Fibroblast of pulmonary artery (primary cell): ENCODE measurements at places on chromosomes 11 and 22.

DNA sequence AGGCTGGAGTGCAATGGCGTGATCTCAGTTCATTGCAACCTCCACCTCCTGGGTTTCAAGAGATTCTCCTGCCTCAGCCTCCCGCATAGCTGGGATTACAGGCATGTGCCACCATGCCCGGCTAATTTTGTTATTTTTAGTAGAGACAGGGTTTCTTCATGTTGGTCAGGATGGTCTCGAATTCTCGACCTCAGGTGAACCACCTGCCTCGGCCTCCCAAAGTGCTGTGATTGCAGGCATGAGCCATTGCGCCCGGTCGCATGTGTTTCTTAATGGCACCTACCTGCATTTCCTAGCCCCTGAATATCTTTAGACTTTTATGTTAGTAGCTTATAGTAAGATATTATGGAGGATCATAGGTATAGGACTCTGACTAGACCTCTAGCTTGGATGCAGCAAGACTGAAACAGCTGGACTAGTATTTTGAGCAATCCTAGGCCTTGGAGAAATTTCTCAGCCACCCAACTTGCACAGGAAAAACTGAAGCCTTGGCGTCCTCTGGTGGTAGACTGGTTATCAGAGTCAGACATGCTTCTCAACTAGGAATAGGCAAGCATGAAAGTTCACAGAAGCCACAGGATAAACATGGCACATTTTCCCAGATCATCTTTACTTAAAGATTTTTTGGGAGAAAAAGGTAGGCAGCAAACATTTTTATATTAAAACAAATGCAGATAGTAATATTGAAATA, 22.7 kb upstream of the C1QTNF4 start:
- DNase-seq: peak; percentile 87

DNA sequence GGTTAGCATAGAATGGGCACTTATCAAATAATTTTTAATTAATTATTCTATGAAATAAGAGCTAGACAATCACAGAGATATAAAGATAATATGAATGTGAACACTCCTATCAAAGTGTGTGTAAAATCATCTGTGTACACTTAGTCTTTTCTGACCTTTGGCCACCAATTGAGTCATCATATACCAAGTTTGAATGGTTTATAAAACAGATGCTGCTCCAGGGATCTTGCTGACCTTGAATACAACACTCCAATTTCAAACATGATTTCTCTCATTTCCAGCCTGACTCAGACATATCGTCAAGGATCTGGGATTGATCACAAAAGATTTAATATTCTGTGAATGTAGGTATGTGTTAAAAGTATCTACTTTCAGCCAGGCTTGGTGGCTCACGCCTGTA, 2.9 kb upstream of the OR51V1 start:
- no peak for DNase-seq

DNA sequence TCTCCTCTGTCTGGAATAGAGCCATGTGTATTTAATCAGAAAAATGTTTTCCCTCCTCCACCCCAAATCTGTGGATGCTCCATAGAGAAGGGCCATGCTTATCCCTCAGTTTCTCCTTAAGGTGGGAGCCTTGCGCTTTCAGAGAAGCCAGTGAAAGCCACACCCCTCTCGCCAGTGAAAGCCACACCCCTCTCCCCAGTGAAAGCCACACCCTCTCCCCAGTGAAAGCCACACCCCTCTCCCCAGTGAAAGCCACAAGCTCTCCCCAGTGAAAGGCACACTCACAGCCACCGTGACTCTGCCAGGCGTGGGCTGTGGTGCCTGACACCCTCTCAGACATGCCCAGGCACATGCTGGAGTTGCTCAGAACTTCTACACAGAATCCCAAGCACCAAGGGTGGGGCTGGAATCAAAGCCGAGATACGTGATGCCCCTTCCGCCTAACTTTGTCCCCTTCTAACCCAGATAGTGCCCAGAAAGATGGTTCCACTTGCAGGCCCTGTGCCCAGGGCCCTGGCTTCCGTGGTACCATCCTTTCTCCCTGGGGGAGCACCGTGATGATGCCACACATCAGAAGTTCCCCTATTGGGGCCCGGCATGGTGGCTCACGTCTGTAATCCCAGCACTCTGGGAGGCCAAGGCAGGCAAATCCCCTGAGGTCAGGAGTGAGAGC, 16.5 kb upstream of the PRR5 start:
- peak; percentile 30 for DNase-seq

DNA sequence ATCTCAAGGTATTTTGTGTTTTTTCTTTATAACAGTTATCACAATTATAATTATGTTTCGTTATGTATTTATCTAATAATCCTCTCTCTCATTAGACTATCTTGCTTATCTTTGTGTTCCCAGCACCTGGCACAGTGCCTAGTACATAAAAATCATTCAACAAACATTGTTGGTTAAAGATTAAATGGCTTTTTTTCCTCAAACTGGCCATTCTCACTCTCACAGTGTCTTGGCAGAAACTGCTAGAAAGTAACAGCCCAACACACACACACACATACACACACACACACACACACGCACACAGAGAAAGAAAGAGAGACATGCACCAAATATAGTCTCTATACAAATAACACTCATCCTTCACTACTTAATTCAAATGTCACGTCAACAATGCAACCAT, 36.8 kb downstream of the OR10A6 start:
- no peak for DNase-seq

DNA sequence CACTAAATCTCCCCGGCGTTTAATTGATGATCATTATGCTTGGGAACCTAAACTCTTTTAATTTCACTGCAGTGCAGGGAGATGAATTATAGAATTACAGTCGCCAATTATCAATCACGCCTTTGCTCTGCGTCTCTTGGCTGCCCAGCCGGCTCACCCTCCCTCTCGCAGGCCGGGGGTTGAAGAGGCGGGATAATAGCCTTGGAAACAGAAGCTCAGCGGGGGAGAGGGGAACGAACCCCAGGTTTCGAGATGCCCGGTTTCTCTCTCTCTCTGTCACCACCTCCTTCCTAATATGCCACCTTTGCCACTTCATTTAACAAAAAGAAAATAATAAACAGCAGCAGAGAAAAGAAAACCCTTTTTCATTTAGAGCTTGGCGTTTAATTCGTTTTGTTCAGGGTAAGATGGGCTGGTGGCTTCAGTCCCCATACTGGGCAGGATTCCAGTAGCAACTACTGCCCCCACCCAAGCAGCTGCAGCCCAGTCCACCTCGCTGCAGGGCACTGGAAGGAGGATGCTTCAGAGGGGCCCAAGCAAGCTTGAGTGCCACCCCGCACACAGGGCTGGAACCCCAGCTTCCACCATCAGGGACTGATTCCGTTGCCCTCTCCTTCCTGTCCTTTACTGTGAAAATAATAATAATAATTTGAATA, 271.7 kb downstream of the BUD13 start:
- no peak for DNase-seq

- DNase-seq: no peak
These were observed 1046.7 kb downstream of the DLG2 start for GRCh38 chr11:84580428-84580827.

DNA sequence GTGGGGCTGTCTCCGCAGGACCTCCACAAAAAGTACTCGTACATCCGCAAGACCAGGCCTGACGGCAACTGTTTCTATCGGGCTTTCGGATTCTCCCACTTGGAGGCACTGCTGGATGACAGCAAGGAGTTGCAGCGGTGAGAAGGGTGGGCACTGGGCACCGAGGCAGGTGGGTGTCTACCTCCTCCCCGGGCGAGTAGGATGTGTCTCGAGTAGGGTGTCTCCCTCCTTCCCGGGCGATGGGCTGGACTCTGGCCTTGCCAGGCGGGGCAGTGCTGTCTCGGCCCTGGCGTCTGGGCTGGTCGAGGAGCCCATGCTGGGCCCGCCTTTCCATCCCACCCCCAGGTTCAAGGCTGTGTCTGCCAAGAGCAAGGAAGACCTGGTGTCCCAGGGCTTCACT, 10.3 kb downstream of the OTUB1 start:
- DNase-seq: no peak

DNA sequence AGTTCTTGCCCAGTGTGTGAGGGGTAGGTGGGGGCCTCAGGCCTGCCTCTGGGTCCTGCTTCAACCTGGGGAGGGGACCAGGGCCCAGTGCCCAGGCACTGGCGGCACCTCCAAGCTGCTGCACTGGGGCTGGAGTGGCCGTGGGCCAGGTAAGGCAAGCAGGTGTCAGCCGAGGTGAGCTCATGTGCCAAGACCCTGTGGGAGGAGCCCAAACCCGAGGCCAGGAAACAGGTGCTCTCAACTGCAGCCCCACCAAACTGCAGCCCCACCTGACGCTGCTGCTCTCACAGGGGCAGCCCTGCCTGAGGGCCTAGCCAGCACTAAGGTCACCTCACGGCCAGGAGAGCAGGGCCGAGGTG, 18.1 kb upstream of the GNB1L start:
- no peak for DNase-seq
